Left lobe of liver (tissue), 2 donors: ENCODE measurements at places on chromosomes 16 and 17. TPM values are rescaled to one million over a fixed set of nuclear protein-coding genes. Genes with fewer than 3 reads are reported as not detected.

GRCh38 chr17:77266213-77266612 is 125.4 kb downstream of the SEC14L1 start:
- DNase-seq, result no peak

- no peak for DNase-seq
Measured at GRCh38 chr17:49187301-49187700, 23.1 kb downstream of the GNGT2 start.

GRCh38 chr17:33514369-33514768 is 221.3 kb upstream of the ASIC2 start:
- DNase-seq, result no peak

DNA sequence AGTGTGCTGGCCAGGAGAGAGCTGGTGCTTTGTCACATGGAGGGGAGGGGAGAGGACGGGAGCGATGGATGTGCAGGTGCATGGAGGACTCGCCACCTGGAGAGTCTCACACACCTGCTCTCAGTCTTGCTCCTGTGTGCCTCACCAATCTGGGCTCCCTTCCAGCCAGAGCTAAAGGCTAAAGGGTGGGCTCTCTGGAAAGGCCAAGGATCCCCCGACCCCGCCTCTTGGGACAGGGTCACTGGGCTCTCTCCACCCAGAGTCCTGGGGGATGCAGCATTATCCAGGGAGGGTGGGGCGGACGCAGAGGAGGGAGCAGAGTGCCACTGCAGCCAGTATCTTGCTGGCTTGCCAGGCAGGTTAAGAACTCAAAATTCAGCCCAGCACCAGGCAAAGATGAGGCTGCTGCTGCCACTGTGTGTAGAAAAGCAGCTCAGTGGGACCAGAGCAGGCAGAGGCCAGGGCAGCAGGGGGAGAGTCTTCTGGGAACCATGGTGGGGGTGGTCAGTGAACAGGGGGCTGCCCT is 5.4 kb upstream of the STAT5B start:
- DNase-seq, result peak; percentile 42

- DNase-seq, result no peak
Measured at GRCh38 chr16:67966549-67967182, 1.8 kb downstream of the SLC12A4 start.

- no peak for DNase-seq
Measured at GRCh38 chr16:24538756-24539294, 541 bp upstream of the RBBP6 start.

DNA sequence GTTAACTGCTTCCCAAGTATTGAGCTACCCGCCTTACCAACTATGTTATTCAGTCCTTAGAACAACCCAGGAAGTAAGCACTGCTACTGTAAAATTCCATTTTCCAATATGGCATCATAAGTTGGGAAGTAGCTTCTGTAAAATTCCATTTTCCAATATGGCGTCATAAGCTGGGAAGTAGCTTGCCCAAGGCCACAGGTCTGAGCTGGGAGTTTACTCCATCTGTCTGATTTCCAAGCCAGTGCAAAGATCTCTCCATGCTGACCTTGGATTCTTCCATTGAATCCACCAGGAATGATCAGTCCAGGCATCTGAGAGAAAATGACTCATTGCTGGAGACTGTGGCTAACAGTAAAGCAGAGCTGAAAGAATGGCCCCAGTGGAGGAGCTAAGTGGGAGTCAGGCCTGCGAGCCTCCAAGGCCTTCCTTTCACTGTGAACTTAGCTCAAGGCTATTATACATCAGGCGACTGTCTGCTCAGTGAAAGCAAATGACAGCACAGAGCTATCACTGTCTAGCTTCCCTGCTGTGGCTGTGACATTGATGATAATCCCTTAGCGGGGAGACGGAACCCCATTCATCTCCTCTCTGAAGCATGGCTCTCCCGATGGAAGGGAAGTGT is 430.4 kb downstream of the HAPSTR1 start:
- no peak for DNase-seq

DNA sequence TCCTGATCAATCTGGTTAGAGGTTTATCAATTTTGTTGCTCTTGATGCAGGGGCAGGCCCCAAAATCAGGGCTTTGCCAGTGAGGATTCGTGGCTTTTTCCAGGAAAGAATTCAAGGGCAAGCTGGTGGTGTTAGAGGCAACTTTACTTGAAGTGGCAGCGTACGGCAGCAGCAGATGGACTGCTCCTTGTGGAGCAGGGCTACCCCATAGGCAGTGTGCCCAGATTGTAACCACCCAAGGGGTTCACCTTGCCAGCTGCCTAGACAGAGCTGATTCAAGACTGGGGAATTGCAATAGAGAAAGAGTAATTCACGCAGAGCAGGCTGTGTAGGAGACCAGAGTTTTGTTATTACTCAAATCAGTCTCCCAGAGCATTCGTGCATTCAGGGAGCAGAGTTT is 16.7 kb downstream of the DRC7 start:
- no peak for DNase-seq

DNA sequence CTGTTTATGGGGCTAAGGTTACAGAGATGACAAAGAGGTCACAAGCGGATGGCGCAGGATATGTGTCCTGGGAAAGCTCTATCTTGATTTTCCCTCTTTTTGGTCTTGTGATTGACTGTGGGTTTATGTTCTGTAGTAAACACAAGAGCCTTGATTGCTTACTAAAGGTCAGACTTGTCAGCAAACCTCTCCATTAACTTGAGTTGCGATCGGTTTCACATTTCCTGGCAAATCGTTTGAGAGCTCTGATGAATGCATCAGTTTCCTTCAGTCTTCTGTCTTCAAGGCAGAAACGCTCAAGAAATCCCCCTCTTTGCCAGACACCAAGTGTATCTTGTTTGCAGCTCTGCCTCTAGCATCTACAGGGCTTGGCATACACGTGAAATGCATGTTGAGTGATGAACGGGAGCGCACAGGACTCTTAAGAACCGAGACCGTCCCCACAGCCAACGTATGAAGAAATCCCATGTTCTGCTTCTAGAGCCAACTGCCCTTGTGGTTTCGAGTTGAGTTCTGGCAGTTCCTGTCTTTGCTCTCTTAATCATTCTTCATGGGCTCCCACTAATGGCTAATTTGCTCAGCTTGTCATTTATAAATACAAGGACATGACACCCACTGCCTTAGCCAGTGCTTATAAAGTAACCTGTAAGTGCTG is 143.3 kb downstream of the PITPNC1 start:
- no peak for DNase-seq

- DNase-seq, result no peak
Measured at GRCh38 chr16:5649762-5650743, 552.5 kb upstream of the EEF2KMT start.

GRCh38 chr17:2259769-2260536 is 43.6 kb downstream of the SMG6 start:
- DNase-seq, result no peak

DNA sequence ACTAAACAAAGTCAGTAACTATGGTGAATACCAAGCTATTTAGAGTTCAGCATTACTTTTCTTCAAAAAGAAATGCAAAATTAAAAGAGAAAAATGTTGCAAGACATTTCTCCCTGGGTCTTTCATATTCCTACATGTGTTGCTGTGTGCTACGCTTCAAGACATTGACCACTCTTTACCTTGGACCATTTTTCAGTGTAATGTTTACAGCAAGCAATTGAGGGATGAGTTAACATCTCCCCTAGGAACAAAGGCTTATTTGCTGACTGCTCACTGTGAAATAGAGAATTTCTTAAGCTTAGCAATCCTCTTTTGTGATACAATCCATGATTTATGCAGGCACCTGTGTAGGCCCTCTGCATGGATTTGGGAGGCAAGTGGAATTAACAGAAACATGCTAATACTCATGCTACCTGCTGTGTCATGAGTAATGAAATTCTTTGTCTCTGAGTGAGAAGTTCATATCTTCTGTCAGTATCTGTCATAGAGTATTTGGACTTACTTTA is 1202.9 kb upstream of the CDH8 start:
- no peak for DNase-seq

DNA sequence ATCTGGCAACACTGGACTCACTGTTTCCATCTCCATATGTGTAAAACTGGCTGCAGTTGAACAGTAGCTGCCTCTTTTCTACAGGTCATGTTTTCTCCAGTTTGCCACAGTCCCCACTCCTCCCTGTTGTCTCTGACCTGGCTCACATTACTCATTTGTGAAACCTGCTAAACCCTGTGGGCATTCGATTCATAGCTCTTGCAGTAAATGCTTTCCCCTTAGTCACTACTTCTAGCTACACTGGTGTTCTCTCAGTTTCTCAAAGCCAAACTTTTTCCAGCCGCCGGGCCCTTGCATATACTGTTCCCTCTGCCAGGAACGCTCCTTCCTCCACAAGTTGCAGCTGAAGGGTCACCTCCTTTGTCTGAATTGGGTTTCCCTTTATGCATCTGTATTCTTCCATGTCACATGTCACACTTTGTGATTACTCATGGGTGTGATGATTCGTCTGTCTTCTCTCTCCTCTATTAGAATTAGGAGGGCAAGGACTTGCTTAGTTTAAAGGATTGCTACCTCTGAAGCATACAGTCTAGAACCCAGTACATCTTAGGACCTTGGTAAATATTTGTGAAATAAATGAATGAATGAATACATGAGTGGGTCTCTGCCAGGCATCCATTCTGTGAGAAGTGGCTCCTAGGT is 15.0 kb upstream of the MT4 start:
- no peak for DNase-seq

GRCh38 chr16:70402916-70403659 is 35.8 kb downstream of the ST3GAL2 start:
- no peak for DNase-seq

DNA sequence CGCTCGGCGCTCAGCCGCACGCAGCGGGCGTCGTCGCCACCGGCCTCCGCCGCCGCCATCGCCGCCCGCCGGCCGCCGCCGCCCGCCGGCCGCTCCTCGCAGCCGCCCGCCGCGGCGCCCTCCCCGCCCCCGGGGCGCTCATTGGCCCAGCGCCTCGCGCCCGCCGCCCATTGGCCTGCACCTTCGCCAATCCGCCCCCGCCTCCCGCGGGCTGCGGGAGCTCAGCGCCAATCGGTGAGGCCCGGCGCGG is at the start of gene PGP:
PGP (minus strand) TSS at position 122 of the 250 bp plus-strand sequence; CDS start at position 59, 63 bp downstream.
- DNase-seq, result no peak

Gene GCGR
- 109 TPM for total RNA-seq

Gene NPIPB6
- 0.28 TPM for total RNA-seq

Gene KRT17
- total RNA-seq, result not detected

Gene STX1B
- total RNA-seq, result 4.2 TPM

Gene MEFV
- 0.88 TPM for total RNA-seq

Gene ZNF207
- 50.5 TPM for total RNA-seq
